ENCODE measurements at places on chromosomes 2 and 18.

DNA sequence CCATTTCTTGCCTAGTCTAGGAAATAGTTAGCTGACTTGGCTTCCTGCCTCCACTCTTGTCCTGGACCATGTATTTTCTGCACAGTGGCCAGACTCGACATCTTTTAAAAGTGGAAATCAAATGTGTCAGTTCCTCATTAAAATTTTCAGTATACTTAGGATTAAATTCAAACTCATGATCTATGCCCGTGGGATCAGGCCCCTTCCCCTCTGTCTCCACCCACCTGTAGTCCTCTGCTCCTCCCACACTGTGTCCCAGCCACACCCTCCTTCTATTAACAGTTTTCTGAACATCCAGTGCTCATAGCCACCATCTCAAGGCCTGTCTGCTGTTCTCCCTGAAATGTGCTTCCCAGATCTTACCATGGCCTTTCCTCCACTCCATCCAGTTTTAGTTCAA, 13.3 kb downstream of the ARHGAP25 start:
- DNase-seq = no peak

- no peak for DNase-seq
These were observed 30.2 kb upstream of the IL1R2 start for GRCh38 chr2:101961338-101962191.

DNA sequence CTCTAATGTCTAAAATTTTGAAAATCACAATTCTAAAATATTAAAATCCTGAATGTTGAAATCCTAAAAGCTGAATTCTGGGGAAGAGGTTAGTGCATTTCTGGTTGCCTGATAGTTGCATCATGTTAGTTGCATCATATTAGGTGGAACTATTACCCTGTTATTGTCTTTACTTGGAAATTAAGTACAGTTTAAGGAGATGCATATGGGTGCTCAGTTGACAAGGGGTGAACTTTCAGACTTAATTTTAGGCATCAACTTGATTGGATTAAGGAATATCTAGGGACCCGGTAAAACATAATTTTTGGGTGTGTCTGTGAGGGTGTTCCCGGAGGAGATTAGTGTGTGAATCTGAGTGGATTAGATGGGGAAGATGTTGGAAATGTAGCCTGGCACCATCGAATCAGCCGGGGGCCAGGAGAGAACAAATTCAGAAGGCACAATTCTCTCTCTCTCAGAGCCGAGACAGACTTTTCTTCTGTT, 409.8 kb downstream of the PLCL1 start:
- DNase-seq = no peak

DNA sequence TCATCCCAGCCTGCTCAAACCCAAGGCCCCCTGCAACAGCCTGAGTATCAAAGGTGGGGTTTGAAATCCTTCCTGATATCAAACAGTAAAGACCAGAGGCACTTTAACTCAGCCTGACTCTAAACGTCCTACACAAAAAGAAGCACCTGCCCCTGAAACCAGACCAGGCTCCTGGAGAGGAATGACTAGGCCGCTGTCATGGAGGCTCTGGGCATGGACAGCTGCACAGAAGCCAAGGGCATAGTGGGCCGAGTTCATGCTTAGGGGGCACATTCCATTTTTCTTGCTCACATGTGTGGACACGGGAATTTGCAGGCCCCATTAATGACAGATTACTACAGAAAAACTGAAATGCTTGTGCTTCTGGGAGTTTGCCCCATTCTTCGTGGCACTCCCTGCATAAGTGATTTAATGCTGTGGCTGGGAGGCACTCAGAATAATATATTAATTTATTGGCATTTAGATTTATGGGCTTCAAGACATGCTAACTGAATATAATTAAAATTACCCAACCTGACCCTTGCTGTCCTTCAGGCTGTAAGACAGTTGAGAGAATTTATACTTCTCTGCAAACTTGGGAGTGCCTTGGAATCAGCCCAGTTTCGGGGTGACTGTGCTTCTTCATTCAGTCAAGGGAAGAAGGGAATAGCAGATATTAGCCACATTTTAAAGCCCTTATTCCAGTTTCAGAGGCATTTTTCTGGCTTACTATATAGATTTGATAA, 105.5 kb downstream of the GYPC start:
- DNase-seq = no peak

GRCh38 chr18:8477615-8478014, 131.6 kb upstream of the RAB12 start:
- DNase-seq = no peak

GRCh38 chr18:579238-579637, 942 bp upstream of the CETN1 start:
- DNase-seq = no peak

GRCh38 chr18:22563164-22563583, 145.5 kb upstream of the CTAGE1 start:
- peak; percentile 57 for DNase-seq

GRCh38 chr18:3594760-3595368, 144.9 kb downstream of the TGIF1 start:
- DNase-seq = no peak

- DNase-seq = no peak
These were observed 2.7 kb upstream of the HSBP1L1 start for GRCh38 chr18:79961527-79962291.

- peak; percentile 69 for DNase-seq
These were observed 13.6 kb downstream of the METAP1D start for GRCh38 chr2:172013396-172013795.

- no peak for DNase-seq
These were observed 51.2 kb downstream of the SPIRE1 start for GRCh38 chr18:12606592-12607315.

DNA sequence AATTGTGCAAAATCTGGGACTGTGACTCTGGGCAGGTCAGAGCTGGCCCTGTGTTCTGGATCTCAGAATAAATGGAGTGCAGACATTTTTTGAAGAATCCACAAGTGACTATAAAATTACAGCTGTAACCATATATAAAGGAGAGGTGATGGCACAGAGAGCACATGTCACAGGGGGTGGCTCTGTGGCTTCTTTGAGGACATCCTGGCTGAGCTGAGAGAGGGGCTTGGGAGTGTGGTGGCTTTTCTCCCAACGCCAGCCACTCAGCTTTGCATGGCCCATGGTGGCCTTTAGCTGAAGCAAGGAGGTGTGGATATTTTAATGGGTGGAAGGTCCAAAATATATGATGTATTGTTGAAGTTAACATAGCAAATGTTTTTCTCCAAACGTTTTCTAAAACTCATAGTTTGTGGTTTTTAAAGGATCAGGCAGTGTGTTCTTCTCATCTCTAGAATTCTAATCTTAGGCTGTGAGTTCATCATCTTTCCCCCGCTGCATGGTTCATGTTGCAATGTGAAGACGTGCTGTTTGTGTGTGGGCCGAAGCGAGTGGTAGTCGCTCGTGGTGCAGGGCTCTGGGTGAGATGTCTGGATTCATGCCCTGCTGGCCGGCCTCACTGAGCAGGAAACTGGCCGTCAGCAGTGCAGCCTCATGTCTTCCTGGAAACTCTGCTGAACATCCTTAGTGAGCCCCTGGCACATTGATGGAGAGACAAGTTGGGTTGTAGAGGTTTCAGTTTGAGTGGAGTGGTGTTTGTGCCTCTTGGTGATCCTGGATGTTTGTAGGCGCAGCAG, 109.9 kb downstream of the ZNF236 start:
- DNase-seq = no peak
